ENCODE measurements at places on chromosomes 11 and 22. TPM values are rescaled to one million over a fixed set of nuclear protein-coding genes. Genes with fewer than 3 reads are reported as not detected.
A peak's percentile ranks its signal among the peaks of the same experiment; 100 is the strongest.

GRCh38 chr22:47621253-47621652 is 858.8 kb downstream of the TBC1D22A start:
- DNase-seq, result no peak
- no peaks in the 10 kb centered on the region for H3K36me3 ChIP-seq
- H3K4me3 ChIP-seq, result no peak overlapping the region
- H3K27ac ChIP-seq, result no peak overlapping the region
- H3K27me3 ChIP-seq, result no peaks in the 10 kb centered on the region

CARD18 gene
- not detected for total RNA-seq

DNA sequence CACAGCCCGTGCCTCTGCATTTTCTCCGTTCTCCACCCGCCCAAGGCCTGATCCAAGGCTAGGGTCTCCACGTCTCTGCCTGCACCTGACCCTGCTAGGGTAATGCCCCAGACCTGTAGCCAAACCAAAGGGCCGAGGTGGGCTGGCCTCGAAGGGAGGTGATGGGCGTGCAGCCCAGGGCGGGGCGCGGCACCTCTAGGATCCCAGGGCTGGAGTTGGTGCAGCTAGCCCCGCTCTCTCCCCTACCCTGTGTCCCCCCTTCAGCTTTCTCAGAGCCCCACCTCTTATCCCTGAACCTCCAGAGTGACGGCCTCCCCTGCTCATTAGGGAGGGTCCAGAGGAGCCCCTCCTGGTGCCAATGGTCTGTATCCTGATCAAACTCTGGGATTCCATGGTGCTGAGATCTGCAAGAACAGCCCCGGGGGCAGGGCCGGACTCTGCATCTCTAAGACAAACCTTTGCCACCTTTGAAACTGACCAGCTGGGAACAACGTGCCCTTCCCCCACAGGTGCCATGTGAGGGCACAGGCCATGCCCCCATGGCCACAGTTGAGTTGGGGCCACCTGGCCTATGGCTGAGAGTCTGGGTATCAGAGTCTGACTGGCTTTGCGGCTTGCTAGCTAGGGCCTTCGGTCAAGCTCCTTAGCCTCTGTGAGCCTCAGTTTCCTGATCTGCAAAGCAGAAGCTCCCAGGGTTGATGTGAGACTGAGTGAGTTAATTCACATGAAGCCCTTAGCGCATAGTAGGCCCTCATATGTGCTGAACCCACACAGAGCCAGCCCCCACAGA is 23.1 kb upstream of the CBX7 start:
- peak; percentile 44 for DNase-seq
- peak overlapping the region; percentile 98 for H3K27ac ChIP-seq
- H3K4me3 ChIP-seq, result no peak overlapping the region
- H3K4me1 ChIP-seq, result peaks cover 65% of the 10 kb centered on the region

- peak overlapping the region; percentile 81 for H3K27ac ChIP-seq
- peaks cover 29% of the 10 kb centered on the region for H3K4me1 ChIP-seq
- H3K36me3 ChIP-seq, result peaks cover 14% of the 10 kb centered on the region
- H3K27me3 ChIP-seq, result no peaks in the 10 kb centered on the region
Measured at GRCh38 chr11:20112291-20113148, 47.8 kb downstream of the DBX1 start.

GRCh38 chr22:31097941-31098631 is 9.3 kb downstream of the SELENOM start:
- no peak for DNase-seq
- no peak overlapping the region for H3K4me3 ChIP-seq

DNA sequence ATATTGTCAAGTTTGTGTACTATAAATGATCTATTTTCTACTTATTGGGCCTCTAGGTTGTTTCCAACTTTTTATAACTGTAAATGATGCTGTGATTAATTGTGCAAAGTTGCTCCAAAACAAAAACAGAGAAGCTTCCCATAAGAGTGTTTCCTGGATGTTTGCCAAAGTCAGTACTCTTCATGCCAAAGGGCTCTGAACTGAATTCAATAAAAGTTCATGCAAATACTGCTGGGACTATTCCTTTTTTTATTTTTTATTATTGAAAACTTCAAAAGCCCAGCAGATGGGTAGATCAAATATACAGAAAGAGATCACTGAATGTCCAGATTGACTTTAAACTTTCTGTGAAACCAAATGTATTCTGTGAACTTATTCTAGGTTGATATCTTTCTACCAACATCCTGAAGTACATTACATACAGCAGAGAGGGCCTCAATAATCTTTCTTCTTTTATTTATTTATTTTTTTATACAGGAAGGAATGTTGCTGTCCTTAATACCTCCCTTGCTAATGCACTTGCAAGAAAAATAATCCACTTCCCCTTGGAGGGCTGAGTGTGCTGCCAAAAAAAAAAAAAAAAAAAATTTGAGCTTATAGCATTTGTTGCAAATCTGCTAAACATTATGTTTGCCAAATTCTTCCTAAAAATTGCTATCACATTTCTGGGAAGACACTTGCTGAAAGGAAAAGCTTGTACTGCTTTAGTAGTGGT is 53.0 kb downstream of the CTSC start:
- peaks cover 26% of the 10 kb centered on the region for H3K4me1 ChIP-seq
- H3K27me3 ChIP-seq, result no peaks in the 10 kb centered on the region
- H3K4me3 ChIP-seq, result no peak overlapping the region
- no peak for DNase-seq
- peaks cover 16% of the 10 kb centered on the region for H3K36me3 ChIP-seq

ZNF214 gene
- total RNA-seq, result 3.0 TPM

KCTD14 gene
- 13.2 TPM for total RNA-seq

DNA sequence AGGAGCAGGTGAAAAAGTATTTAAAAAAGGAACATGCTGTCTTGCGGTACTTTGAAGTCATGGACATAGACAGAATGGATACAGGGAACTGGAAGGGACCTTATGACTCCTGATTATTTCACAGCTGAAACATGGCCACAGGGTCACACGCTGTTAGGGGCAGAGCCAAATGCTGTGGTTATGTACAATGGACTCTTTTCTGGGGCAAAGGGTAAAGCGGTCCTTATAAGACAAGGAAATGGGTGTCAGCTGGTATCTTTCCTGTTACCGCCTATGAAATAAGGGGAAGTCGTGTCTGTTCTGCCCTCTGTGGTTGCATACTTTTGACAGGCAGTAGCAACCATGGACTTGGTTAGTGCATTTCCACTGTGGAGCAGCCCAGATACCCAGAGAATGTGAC is 12.8 kb upstream of the ST14 start:
- peaks cover 25% of the 10 kb centered on the region for H3K4me1 ChIP-seq
- no peaks in the 10 kb centered on the region for H3K27me3 ChIP-seq
- H3K36me3 ChIP-seq, result peaks cover 30% of the 10 kb centered on the region
- H3K27ac ChIP-seq, result peak overlapping the region; percentile 98

NEFH gene
- not detected for total RNA-seq

GRCh38 chr11:118238421-118238820 is 13.6 kb upstream of the JAML start:
- H3K27ac ChIP-seq, result no peak overlapping the region
- H3K36me3 ChIP-seq, result peaks cover 13% of the 10 kb centered on the region
- no peaks in the 10 kb centered on the region for H3K27me3 ChIP-seq
- DNase-seq, result no peak
- no peak overlapping the region for H3K4me3 ChIP-seq

DNA sequence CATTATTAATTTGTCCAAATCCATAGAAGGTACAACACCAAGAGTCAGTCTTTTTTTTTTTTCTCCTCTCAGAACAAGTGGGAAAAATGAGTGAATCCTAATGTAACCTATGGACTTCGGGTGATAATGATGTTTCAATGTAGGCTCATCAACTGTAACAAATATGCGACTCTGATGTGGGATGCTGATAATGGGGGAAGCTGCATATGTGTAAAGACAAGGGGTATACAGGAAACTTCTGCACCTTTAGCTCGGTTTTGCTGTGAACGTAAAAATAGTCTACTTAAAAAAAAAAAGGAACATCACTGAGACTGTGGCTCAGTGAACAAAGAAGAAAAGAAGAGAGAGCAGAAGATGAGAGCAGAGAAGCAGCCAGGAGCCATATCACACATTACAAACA is 78.3 kb upstream of the ARHGAP32 start:
- no peak overlapping the region for H3K27ac ChIP-seq
- DNase-seq, result no peak
- no peaks in the 10 kb centered on the region for H3K27me3 ChIP-seq
- H3K4me3 ChIP-seq, result no peak overlapping the region
- no peaks in the 10 kb centered on the region for H3K36me3 ChIP-seq

- H3K36me3 ChIP-seq, result no peaks in the 10 kb centered on the region
- H3K4me1 ChIP-seq, result no peaks in the 10 kb centered on the region
- no peak overlapping the region for H3K27ac ChIP-seq
- peaks cover 49% of the 10 kb centered on the region for H3K27me3 ChIP-seq
- no peak overlapping the region for H3K4me3 ChIP-seq
- no peak for DNase-seq
Measured at GRCh38 chr11:116576526-116576925, 196.3 kb downstream of the BUD13 start.

GRCh38 chr22:38505541-38506117 is 482 bp downstream of the DDX17 start:
- H3K27me3 ChIP-seq, result no peaks in the 10 kb centered on the region
- peaks cover 66% of the 10 kb centered on the region for H3K36me3 ChIP-seq
- peak overlapping the region; percentile 99 for H3K4me3 ChIP-seq
- peaks cover 37% of the 10 kb centered on the region for H3K4me1 ChIP-seq
- peak overlapping the region; percentile 100 for H3K27ac ChIP-seq
- DNase-seq, result peak; percentile 65

GRCh38 chr11:1967641-1968225 is 20.6 kb downstream of the MRPL23 start:
- H3K4me1 ChIP-seq, result no peaks in the 10 kb centered on the region
- no peak for DNase-seq
- H3K36me3 ChIP-seq, result no peaks in the 10 kb centered on the region
- H3K27me3 ChIP-seq, result no peaks in the 10 kb centered on the region
- no peak overlapping the region for H3K4me3 ChIP-seq

PANX1 gene
- total RNA-seq, result 18.6 TPM

DNA sequence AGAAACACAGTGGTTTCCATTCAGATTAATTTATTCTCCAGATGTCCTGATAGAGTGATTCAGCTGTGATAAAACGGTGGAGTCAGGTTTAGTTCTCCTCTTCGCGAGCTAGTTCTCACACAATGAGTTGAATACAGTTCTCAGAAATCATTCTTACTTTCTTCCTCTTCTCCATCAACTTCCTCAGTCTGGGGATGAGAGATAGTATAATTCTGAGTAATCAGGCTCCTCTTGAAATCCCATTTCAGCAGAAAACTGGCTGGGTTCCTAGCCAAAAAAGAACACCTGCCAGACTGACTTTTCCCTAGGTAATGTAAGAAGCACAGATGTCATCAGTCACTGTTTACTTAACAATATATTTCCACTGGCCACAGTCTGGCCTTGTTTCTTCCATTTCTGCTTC is 76.7 kb downstream of the SVIP start:
- H3K27me3 ChIP-seq, result no peaks in the 10 kb centered on the region
- H3K27ac ChIP-seq, result no peak overlapping the region
- H3K36me3 ChIP-seq, result no peaks in the 10 kb centered on the region
- DNase-seq, result no peak
- no peak overlapping the region for H3K4me3 ChIP-seq

- peaks cover 9% of the 10 kb centered on the region for H3K4me1 ChIP-seq
- no peak overlapping the region for H3K27ac ChIP-seq
- H3K36me3 ChIP-seq, result no peaks in the 10 kb centered on the region
- H3K4me3 ChIP-seq, result no peak overlapping the region
Measured at GRCh38 chr11:95897731-95898130, 26.2 kb downstream of the MTMR2 start.

APOL6 gene
- 24.0 TPM for total RNA-seq

GRCh38 chr11:5137014-5137413 is 1.1 kb downstream of the OR52A5 start:
- H3K36me3 ChIP-seq, result no peaks in the 10 kb centered on the region
- no peaks in the 10 kb centered on the region for H3K4me1 ChIP-seq
- no peak overlapping the region for H3K4me3 ChIP-seq
- DNase-seq, result no peak

GRCh38 chr22:42461511-42461910 is 29.3 kb upstream of the NFAM1 start:
- H3K4me3 ChIP-seq, result no peak overlapping the region
- H3K27me3 ChIP-seq, result peaks cover 77% of the 10 kb centered on the region
- H3K4me1 ChIP-seq, result no peaks in the 10 kb centered on the region
- no peak overlapping the region for H3K27ac ChIP-seq

DNA sequence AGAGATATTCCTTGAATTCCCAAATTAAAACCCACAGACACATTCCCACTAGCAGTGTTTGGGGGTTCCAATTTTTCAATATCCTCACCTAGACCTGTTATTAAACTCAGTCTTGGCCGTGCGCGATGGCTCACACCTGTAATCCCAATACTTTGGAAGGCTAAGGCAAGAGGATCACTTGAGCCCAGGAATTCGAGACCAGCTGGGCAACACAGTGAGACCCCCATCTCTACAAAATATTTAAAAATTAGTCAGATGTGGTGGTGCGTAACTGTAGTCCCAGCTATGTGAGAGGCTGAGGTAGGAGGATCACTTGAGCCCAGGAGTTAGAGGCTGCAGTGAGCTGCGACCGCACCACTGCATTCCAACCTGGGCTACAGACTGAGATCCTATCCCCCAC is 53.3 kb downstream of the RRAS2 start:
- DNase-seq, result no peak
- H3K27me3 ChIP-seq, result no peaks in the 10 kb centered on the region
- H3K36me3 ChIP-seq, result no peaks in the 10 kb centered on the region

GRCh38 chr22:22692707-22693530 is 48.5 kb downstream of the GGTLC2 start:
- H3K4me1 ChIP-seq, result peaks cover 49% of the 10 kb centered on the region
- H3K36me3 ChIP-seq, result peaks cover 11% of the 10 kb centered on the region
- no peaks in the 10 kb centered on the region for H3K27me3 ChIP-seq
- peak overlapping the region; percentile 85 for H3K27ac ChIP-seq
- peak overlapping the region; percentile 56 for H3K4me3 ChIP-seq

All from Calu3 (cell line).